ENCODE measurements at places on chromosomes 3 and 15. TPM values are rescaled to one million over a fixed set of nuclear protein-coding genes. Genes with fewer than 3 reads are reported as not detected.

- DNase-seq = no peak
Measured at GRCh38 chr3:122921791-122922651, 105.5 kb downstream of the SEMA5B start.

DNA sequence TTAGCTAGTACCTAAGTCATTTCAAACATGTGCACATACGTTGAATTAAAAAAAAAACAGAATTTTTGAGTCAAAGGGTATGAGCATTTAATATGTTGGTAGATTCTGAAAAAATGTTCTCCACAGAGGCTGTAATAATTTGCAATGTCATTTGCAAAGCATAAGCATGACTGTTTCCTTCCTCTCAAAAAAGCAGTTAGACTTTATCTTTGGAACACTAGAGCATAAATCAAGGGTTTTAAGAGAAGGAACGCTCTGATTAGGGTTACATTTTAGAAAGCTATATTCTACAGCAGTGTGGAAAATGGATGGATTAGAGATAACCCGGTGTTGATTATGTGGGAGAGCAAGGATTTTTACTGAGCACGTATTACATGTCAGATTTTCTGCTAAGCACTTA is 193.7 kb downstream of the WDR72 start:
- DNase-seq = no peak

DNA sequence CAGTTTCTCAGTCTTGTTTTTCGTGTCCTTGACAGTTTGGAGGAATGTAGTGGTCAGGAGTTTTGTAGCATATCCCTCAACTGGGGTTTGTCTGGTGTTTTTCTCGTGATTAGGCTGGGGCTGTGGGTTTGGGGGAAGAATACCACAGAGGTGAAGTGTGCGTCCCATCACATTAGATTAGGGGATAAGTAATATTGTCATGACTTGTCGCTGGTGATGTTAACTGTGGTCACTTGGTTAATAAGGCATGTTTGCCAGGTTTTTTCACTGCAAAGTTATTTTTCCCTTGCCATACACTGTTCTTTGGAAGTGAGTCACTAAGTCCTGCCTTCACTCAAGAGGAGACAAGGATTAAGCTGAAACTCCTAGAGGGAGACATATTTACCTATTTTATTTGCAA is 39.1 kb downstream of the PAK2 start:
- no peak for DNase-seq

DNA sequence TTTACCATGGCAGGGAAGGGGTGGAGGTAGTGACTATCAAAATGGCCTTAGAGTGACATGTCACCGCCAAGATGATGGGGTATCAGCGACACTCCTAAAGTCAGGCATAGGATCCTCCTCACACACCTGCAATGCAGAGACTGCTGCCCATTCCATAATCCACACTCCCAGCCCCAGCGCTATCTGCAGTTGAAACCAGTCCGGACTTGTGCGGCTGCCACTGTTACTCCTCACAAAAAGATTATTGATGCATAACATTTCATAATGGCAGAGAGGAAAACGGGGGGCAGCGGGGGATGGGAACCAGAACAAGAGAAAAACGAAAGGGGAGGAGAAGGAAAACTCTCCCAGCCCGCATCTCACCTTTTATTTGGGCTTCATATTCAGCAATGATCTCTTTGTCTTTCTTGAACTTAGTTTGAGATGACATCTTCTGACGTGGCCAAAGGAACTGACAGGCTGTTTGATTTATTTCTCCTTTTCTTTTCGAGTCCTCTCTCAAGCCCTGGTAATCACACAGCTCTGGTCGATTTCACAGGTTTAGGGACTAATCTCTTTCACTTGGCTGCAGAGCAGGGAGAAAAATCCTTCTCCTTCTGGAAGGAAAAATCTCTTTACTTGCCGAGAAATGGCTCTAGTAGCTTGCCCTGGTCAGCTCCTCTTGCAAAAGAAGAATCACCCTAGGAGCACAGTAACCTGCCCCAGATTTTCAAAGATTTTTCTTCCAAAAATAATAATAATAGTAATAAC is 749 bp downstream of the SRGAP3 start:
- peak; percentile 1 for DNase-seq

DNA sequence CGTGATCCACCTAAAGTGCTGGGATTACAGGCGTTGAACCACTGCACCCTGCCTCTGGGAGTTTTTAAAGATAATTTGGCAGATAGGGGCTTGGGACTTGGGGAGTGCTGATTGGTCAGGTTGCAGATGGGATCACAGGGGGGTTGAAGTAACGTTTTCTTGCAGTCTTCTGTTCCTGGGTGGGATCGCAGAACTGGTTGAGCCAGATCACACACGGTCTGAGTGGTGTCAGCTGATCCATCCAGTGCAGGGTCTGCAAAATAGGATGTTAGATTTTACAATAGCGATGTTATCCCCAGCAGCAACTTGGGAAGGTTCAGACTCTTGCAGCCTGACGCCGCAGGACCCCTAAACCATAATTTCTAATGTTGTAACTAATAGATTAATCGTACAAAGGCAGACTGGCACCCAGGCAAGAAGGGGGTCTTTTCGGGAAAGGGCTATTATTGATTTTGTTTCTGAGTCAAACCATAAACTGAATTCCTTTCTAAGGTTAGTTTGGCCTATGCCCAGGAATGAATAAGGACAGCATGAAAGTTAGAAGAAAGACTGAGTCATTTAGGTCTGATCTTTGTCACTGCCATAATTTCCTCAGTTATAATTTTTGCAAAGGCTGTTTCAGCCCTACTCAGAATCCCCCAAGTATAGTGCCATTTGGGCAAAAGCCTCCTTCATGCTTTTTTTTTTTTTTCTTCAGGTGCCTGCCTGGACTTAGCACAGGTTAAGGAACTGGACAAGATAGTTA is 1.5 kb upstream of the CA12 start:
- DNase-seq = no peak

DNA sequence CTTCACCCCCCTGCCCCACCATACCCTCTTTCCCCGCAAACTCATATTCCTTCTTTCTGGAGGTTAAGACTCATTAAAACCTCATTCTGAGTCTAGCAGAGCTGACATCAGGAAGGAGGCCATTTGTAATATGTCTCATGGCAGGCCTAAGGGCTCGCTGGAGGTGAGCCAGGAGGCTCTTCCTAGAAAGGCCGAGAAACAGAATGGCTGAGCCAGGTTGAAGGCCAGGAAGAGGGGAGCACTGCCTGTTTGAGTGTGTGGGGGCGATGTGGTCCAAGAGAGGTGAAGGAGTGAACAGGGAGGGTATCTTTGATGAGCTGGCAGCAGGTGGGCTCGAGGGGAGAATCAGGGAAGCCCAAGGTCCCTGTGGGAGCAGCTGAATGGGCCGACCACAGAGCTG is 317.3 kb downstream of the TLE3 start:
- no peak for DNase-seq

The ZNF619 gene
- 6.2 TPM for total RNA-seq

The DNAH12 gene
- total RNA-seq = 0.37 TPM

- DNase-seq = no peak
Measured at GRCh38 chr3:102194760-102195159, 240.1 kb upstream of the ZPLD1 start.

DNA sequence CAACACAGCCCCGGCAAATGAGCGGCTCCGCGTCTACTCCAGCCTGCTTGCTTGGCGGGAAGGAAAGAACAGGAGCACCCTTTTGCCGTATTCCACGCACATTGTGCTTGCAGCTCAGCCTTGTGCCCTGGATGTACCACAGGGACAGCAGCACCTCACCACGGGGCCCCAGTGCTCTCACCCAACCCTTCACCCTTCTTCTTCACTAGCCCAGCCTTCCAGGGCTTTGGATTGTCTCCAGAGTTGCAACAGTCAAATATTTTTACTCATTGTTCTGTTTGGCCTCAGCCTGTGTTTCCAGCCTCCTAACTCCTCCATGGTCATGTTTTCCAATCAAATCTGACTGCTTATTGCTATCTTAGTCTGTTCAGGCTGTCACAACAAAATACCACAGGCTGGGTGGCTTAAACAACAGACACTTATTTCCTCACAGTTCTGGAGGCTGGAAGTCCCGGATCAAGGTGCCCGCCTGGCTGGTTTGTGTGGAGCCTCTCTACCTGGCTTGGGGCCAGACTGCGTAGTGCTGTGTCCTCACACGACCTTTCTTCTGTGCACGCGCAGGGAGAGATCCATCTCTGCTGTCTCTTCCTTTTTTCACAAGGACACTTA is 79.2 kb upstream of the ABHD17C start:
- DNase-seq = no peak

GRCh38 chr3:15326037-15326436 is 6.3 kb downstream of the SH3BP5 start:
- no peak for DNase-seq

DNA sequence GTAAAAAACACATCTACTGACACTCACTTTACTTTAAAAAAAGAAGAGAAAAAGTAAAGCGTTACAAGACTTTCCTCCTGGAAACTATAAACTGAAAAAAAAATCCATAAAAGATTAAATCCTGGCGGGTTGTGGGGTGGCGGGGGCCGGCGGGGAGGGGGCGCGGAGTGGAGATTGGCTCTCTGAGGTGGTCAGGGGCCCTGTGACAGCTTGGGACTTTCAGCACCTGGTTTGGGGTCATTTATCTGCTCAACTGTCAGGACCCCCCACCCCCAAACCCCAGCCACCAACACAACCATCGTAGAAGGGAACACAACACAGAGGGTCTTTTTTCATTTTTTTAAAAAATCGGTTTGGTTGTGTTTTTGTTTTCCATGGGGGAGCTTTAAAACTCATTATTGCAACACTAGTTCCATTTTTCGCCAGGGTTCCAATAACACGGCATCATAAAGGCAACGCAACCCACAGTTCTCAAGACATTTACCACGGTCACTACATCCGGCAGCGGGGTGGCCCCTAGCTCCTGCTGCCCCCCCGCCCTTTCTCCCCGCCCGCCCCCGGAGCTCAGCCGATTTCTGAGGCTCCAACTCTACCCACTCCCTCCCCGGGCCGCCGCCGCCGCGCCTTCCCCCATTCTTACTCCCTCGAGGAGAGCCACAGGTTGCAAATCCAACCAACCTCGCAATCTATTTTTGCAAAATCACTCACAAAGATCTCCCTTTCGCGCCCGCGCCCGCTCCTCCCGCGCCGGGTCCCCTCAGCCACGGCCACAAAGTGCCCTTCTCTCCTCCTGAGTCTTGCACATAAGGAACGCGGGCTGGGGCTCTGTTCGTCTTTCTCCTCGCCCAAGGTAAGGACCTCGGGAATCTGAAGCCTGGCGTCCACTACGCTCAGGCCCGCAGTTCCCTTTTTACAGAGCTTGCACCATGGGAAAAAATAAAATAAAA is 1.8 kb downstream of the BCL6 start:
- DNase-seq = no peak

GRCh38 chr3:132522353-132522752 is 74.7 kb upstream of the ACKR4 start:
- no peak for DNase-seq

DNA sequence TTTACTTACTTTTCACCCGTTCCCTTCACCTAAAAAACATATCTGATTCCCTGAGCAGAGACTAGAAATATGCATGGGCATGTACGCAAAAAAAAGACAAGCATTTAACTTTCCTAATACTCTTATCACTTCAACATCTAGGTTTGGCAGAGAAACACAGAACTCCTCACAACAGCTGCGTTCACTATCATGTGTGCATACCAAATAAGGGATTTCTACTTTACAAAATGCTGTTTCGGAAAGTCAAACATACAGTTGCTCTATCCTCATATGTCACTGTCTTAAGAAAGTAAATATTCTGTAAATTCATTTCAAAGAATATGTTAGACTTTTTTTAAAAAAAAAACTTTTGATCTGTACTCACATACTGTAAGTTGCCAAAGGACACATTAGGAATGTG is 65.1 kb upstream of the CBLB start:
- DNase-seq = no peak

GRCh38 chr3:175447521-175447920 is 588.4 kb downstream of the NAALADL2 start:
- DNase-seq = no peak

The AP4E1 gene
- 11.7 TPM for total RNA-seq

The CDHR4 gene
- 0.29 TPM for total RNA-seq

DNA sequence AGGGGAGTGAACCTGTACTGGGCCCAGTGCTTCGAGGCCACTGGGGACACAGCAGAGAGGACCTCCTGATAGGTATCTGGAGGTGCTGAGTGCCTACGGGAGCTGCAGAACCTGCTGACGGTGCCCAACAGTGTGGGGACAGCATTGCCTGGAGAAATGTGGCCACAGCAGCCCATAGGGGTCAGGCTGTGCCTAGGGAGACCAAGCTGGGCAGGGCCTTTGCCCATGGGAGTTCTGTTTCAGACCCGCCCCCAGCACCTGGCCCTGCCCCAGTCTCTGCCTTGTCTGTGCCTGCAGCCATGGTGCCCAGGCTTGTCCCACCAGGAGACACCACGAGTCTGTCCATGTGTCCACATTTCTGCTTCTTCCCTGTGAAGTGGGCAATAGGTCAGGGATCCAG is 15.3 kb upstream of the RPL32 start:
- DNase-seq = no peak

DNA sequence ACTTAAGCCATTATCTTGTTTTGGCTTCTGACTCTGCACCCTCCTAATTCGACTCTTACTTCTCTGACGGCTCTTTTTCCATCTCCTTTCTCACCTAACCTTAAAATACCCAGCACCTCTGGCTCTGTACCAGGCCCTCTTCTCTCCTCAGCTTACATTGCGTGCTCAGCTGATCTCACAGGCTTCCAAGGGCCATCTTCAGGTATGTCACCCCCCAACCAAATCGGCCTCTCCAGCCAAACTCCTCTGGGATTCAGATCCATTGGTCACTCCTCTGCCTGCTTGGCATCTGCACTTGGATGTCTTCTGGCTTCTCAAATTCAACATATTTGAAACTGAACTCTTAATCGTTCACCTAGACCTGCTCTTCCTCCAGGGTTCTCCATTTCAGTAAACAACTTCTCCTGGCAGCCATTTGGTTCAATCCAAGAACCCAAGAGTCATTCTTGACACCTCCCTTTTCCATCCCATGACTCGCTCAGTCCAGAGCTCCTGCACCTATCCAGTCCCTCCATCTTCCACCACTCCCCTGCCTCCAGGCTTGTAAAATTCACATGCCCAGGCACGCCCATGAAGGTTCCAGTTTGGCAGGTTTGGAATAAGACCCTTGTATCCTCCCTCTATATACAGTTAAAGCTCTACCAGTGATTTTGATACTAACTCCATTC is 35.2 kb upstream of the SLC41A3 start:
- DNase-seq = no peak

The PLSCR2 gene
- 0.82 TPM for total RNA-seq

- no peak for DNase-seq
Measured at GRCh38 chr3:50926868-50927267, 252.1 kb downstream of the DOCK3 start.

DNA sequence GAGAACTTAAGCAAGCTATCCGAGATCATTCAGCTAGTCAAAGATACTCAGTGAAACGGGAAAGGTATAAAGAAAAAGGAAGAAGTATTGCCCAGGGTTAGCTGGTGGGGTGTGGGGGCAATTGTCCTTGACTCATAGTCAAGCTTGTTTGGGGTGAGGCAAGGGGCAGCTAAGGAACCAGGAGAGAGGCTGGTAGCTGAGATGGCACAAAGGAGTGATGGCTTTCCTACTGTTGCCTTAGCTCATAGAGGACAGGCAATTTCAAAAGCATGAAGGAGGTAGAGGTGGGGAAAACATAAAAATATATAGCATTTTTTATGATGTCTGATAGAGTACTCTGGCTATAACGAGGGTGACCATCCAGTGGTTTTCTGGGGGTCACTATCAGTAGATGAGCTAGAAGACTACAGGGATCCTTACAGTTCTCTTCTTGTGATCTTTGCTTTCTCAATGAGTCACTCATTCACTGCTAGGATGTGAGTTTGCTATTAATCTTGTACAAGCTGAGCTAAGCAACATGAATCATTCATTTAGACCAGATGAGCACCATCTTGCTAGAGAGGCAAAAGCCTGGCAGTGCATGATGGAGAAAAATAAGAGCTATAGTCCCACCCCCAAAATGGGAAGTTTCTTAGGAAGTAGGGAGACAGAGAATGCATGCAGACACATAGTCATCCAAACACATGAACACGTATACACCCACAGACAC is 207.1 kb upstream of the PFN2 start:
- no peak for DNase-seq

Data from naive thymus-derived CD4-positive, alpha-beta T cell (primary cell).